ENCODE measurements at places on chromosomes 12 and 14.
A peak's percentile ranks its signal among the peaks of the same experiment; 100 is the strongest.

- no peak for DNase-seq
Measured at GRCh38 chr14:101821528-101821927, 60.0 kb downstream of the PPP2R5C start.

GRCh38 chr14:22185191-22185590, 403.8 kb downstream of the DAD1 start:
- peak; percentile 38 for DNase-seq

GRCh38 chr14:92866901-92867865, 55.8 kb upstream of the CHGA start:
- no peak for DNase-seq

DNA sequence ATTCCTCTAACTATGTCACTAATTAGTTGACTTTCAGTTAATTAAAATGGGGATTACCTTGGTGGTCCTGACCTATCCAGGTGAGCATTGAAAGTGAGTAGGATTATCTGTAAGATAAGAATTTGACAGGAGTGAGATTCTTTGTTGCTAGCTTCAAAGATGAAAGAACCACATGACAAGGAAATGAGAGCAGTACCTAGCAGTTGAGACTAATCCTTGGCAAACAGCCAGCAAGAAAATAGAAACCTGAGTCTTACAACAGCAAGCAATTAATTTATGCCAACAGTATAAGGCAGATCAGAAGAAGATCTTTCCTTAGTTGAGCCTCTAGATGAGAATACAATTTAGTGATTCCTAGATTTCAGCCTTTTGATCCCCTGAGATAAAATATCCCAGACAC, 1058.4 kb downstream of the LRFN5 start:
- DNase-seq, result peak; percentile 8

- no peak for DNase-seq
Measured at GRCh38 chr14:75338398-75338797, 59.8 kb downstream of the FOS start.

- no peak for DNase-seq
Measured at GRCh38 chr14:91009501-91010152, 50.8 kb downstream of the RPS6KA5 start.

GRCh38 chr12:124694846-124695497, 127.6 kb upstream of the NCOR2 start:
- peak; percentile 72 for DNase-seq
